Right renal pelvis (tissue), 4 donors: ENCODE measurements at places on chromosomes 3 and 15. TPM values are rescaled to one million over a fixed set of nuclear protein-coding genes. Genes with fewer than 3 reads are reported as not detected.

DNA sequence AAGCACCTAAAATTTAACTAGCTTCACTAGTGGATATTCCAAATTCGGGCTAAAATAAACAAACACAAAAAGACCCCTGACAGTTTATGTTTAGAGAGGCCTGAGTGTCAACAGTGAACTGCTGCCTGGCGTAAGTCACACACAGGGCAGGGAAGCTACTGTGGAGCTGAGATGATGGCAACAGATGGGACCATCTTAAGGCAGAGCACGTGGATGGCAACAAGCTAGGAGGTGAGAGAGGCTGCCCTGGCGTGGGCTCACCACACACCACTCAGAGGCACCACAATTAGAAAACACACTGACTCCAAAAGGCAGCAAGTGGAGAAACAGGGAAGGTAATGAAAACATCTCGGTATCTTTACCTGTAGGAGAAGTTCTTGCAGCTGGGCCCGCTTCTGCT is 93.3 kb downstream of the ATP1B3 start:
- no peak for DNase-seq

DNA sequence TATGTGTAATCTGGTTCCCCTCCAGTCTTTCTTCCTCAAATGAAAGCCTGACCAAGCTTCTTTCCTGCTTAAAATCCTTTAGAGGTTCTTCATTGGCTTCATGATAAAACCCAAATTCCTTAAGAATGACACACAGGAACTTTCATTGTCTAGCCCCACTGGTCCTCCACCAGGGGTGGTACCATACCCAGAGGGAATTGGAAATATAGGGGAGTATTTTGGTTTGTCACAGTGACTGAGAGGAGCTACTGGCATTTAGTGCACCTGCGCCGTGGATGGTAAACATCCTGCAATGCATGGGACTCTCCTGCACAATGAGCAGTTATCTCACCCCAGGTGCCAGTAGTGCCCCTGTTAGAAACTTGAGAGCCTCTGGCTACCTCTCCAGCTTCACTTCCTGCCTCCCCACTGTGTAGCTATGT is 10.8 kb downstream of the ZWILCH start:
- no peak for DNase-seq

DNA sequence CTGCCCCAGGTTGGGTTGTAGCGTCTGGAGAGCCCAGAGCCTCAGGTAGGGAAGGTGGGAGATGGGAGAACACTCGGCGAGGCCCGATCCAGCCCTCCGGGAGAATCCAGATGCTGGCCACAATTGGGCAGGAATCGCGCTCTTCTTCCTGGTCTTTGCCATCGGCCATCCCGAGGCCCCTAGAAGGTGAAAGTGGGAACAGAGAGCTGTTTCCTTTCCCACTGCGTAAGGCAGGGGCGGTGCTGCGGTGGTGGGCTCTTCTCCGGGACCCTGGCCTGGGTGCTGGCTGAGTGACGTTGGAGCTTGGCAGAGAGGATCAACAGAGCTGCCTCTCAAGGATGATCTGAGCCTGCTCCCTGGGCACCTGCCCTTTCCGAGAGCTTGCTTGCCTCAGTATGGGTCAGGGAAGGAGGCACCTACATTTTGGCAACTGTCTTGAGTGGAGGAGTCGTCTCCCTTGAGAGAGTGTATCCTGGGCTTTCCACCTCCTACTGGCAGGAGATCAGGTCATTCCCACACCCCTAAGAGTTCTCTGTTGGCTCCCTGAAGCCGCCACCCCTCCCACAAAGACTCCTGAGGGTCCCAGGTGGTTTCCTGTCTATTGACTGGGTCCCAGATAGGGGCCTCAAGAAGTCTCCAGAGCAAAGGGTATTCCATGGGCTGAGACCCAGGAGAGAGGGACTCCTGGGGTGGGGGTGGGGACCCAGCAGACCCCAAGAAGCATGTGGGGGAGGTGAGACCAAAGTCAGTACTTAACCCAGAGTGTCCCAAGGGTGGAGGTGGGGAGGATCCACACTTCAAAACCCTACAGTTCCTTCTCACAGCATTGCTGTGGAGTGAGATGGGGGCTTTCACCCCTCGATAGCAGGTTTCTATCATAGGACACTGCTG is 1.6 kb downstream of the C15orf39 start:
- DNase-seq = no peak

- DNase-seq = no peak
Measured at GRCh38 chr3:132554437-132554836, 42.6 kb upstream of the ACKR4 start.

- DNase-seq = no peak
Measured at GRCh38 chr3:124089214-124089613, 97.3 kb upstream of the ROPN1 start.

GRCh38 chr3:54863366-54863765 is 64.5 kb downstream of the LRTM1 start:
- DNase-seq = no peak

DNA sequence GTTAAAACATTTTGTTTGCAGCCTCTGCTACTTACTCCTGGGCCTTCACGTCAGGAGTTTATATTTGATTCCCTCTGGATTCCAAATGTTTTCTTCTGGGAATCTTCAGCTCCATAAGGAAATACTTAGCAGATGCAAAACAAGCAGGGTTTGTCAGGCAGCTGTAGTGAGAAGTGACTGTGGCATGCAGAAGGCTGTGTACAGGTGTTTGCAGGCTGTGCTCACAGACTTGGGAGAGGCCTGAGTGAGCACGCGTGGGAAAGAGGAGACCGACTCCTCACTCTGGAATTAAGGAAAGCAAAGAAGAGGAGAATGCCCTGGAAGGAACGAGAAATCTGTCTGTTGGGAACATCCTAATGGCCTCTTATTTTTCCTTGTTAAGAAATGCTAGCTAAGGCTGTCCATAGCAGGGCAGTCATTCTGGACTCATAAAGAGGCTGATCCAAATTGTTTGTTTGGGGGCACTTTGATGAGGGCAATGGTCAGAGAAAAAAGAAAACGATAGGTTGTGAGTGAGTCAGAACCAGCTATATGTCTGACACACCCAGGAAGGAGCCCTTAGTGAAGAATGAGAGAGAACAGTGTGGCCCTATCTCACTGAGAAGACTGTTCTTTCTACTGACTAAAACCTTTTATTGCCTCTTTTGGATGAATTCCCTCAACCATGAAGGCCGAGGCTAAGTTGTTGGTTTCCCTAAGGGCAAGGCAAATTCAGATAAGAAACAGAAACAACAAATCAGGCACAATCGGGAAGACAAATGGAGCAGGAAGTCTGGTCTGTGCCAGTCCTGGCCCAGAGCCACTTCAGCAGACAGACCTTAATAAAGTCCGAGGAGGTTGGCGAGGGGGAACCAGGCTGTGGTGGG is 82.6 kb downstream of the TGFBR2 start:
- DNase-seq = no peak

DNA sequence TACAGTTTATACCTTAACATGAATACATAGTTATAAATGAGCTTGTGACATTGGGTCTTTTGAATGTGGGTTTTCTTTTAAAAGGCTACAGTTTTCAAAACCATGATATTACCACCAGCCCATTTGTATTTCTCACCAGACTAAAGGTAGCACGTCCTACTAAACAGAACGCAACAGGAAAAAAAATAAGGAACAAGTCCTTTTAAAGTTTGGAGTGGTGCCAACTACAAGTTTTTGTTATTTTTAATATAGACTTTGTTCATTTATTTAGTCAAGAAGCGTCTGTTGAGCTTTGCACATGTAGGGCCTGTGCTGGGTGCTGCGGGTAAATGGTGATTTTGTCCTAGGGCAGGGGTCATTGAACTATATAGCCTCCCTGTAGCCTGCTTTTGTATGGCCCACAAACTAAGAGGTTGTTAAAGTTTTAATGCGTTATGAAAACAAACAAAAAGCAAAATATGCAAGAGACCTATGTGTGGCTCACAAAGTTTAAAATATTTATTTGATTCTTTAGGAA is 164.4 kb downstream of the GHSR start:
- DNase-seq = no peak

- no peak for DNase-seq
Measured at GRCh38 chr15:29873264-29873663, 51.0 kb upstream of the TJP1 start.

DNA sequence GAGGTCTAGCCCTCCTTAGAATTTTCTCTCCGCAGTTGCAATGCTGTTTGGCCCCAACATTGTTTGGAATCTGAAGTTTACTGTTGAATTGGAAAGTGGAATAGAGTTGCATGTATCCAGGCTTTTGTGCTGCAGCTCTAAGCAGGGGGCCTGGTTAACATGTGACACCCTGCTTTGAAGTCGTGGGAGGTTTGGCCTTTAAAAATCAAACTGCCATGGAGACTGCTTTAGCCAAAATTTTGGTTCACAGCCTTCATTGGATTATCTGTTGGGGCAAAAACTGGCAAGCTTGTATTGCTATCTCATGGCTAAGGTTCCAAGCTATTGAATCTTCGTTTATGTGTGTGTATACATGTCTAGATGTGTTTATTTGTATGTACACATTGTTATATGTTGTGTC is 15.8 kb downstream of the CYP11A1 start:
- DNase-seq = no peak

- no peak for DNase-seq
Measured at GRCh38 chr3:124963755-124964154, 29.2 kb upstream of the MUC13 start.

GRCh38 chr15:69725957-69726356 is 273.3 kb downstream of the RPLP1 start:
- DNase-seq = no peak

DNA sequence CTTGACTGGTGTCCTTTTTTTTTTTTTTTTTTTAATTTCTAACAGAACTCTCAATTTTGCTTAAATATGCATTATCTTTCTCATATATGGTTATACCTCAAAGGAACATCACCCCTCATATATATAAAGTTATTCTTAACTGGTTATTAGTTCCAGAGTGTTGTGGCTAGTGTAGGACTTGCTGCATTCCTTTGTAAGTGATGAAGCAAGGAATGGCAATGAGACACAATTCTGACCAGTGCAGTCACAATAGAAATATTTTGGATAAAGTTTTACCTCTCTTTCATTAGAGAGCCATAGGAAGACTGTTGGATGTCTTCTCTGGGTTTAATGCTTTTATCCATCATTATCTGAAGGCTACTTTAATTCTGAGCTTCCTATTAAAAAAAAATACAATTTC is 75.5 kb upstream of the CBLB start:
- DNase-seq = no peak

GRCh38 chr15:66153549-66154415 is 99.8 kb downstream of the MEGF11 start:
- no peak for DNase-seq

DNA sequence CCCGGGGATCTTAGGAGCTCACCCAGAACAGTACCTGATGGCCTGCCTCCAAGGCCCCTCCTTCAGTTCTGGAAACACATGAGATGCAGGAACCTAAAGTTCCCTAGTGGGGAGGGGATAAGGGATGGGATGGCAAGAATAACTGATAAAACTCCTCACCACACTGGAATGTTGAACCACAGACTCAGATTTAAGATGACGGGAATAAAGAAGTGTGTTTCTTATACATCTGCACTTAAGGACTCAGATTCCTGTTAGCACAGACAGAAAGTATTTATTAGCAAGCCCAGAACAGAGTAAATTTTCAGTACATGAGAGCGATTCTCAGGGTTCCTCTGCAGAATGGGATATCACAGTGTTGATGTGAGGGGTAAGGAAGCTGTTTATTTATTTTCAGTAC is 245.2 kb downstream of the TLE3 start:
- no peak for DNase-seq

DNA sequence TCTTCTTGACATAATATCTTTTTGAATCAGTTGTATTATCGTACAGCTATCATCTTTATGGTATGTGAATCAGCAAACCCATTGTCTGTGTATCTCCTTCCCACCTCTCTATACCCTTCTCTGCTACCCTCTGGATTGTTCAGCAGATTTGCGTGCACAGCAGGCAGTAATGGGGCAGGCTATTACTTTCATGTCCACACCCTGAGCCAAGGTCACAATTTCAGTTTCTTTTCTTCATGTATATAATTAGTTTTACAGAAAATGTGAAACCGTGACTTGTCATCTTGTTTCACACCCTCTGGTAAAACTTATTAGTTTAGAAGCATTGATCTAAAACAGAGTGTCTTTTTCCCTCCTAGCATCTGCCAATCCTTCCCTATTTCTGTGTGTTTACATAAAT is 770.4 kb upstream of the SEMA6D start:
- DNase-seq = no peak

GRCh38 chr15:75207618-75208500 is 6.2 kb downstream of the C15orf39 start:
- DNase-seq = no peak

GRCh38 chr3:131928593-131928992 is 106.2 kb downstream of the CPNE4 start:
- DNase-seq = no peak

DNA sequence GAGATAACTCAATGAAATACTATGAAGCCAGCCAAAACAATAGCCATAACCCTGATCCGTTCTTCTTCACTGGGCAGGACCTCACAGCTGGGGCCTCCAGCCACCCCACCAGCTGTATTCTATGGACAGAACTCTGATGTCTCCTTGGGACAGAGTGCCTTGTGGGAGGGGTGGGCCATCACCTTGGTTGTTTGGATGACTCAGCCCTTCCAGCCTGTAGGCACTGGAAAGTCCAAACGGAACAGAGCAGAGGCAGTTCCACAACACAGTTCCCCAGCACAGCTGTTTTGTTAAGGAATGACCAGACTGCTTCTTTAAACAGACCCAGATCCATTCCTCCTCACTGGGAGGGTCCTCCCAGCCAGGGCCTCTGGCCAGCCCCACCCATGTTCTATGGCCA is 31.9 kb upstream of the ZBED2 start:
- DNase-seq = no peak

DNA sequence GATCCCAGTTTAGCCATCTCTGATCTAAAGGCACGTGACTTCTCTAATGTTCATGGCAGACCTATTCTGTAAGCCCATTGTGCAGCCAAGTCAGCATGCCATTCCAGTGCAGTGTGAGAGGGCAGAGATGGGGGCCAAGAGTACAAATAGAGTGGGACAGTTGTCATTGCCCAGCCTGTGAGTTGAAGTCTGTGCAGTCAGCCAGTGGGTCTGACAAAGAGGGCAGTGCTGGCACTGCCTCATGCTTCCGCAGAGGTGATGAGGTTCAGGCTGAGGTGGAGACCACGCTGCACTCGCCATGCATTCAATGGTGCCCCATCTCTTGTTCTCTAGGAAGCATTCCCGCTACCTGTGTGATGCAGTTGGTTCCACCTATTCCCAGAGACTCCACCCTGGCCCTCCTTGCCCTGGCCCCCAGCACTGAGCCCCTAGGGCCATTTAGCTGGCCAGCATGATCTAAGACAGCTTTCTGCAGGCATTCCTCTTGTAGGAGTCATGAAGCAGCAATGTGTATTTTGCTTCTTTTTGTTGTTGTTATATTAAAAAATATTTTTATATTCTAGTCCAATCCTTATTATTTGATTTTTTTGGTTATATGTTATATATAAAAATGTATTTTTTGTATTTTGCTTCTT is 3.7 kb downstream of the MRAS start:
- no peak for DNase-seq

The TIGIT gene
- polyA plus RNA-seq = 0.07 TPM

The PCYT1A gene
- 36.4 TPM for polyA plus RNA-seq

The SAXO2 gene
- polyA plus RNA-seq = 6.5 TPM

The STAB1 gene
- polyA plus RNA-seq = 31.3 TPM

The SRGAP3 gene
- polyA plus RNA-seq = 15.1 TPM

The CTSH gene
- 188 TPM for polyA plus RNA-seq

The ANO10 gene
- 43.3 TPM for polyA plus RNA-seq
